Stimulated activated CD4-positive, alpha-beta T cell treated with anti-CD3 and anti-CD28 coated beads, Interleukin-12 subunit alpha, Interleukin-12 subunit beta, amount 100 ng/mL, for 24 hours (primary cell): ENCODE measurements at places on chromosomes 12 and 14.
A peak's percentile ranks its signal among the peaks of the same experiment; 100 is the strongest.

- no peak for DNase-seq
Observed at GRCh38 chr12:68267892-68268396, 14.5 kb upstream of the IL22 start.

- no peak for DNase-seq
Observed at GRCh38 chr12:130523863-130524614, 186.4 kb downstream of the PIWIL1 start.

- no peak for DNase-seq
Observed at GRCh38 chr14:69580009-69580577, 5.4 kb upstream of the CCDC177 start.

DNA sequence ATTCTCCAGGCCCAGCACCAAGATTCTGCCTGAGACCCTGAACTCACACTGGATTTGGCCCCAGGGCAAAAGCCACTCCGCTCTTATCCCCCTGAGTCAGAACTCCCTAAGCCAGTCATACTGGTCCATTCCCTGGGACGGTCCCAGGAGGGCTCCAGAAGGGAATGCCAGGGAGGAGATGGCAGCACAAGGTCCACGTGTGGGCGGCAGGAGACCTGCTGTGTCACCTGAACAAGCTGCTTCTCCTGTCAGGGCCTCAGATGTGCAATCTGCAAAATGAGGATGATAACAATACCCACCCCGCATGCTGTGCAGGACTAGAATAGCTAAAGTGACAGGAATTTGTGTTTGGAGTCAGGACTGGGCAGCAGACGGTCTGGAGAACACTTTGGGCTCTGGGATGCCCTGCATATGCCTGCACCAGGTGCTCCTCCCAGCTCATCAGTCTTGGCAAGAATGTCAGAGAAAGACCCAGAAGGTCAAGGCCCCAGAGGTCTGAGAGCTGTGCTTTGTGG is 40.3 kb downstream of the CMKLR1 start:
- DNase-seq = no peak

GRCh38 chr14:38989922-38990546 is 113.0 kb downstream of the SEC23A start:
- no peak for DNase-seq

DNA sequence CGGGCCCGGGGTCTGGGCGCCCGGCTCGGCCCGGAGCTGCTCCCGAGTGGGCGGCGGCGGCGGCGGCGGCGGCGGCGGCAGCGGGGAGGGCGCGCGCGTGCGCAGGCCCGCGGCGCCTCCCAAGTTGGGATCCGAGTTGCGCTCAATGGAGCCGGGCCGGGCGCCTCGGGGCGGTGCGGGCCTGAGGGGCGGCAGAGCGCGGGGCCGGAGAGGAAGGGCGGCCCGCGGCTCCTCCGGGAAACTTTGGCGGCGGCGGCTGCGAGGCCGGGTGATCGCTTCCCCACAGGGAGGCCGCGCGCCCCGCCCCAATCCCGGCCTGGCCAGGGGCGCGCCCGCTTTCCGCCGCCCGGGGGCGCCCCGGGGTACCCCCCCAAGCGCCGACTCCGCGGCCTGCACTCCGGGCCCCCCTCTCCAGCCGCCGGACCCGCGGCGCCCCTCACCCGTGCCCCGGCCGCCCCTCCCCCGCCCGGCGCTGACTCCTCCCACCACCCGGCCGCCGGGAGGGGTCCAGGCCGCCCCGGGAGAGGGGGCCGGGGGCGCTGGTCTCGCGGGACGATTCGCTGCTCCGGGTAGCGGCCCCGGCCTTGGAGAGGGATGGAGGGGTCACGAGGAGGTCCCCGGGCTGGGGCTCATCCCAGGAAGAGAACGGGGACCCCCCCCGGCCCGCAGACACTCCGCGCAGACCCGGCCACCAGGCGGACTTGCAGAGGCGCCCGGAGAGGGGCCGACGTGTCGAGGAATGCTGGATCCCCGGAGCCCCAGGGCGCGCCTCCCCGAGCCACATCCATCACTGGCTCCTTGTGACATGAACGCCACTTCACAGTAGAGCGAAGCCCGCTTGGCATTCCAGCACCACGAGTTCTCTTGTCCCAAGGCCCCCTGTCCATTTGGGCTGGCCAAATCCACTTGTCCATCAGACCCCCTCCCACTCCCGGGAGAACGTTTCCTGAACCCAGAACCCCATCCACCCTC is at the start of gene RILPL1:
TSS of gene RILPL1 (minus strand) at position 48 of the 972 bp plus-strand sequence. CDS start 237 bp downstream, outside the sequence.
- DNase-seq = peak; percentile 11

DNA sequence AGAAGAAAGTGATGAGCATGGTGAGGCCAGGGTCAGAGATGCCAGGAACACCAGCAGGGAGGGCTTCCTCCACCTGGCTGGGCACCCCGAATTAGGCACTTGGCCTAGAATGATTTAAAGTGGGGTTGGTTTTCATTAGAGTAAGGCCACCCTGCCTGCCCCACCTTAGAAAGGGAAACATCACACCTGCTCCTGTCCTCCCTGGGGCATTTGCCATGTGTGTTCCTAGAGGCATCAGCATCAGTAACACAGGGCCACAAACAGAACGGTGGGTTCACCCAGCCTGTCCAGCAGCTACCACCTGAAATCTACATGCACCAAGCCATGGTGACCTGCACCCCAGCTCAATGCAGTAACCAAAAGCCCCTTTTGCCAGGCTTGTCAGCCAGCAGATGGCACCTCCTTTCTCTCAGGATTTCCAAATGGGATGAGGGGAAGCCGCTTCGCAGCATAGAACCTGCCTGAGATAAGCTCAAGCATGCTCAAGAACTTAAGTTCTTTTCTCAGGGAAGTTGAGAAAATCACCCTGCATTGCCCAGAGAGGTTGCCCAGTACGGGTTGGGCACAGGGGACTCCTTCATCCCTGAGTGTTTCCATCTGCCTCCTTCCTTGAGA is 338.8 kb downstream of the DPF3 start:
- DNase-seq = no peak

- DNase-seq = no peak
Observed at GRCh38 chr14:103699901-103700752, 15.1 kb downstream of the XRCC3 start.

DNA sequence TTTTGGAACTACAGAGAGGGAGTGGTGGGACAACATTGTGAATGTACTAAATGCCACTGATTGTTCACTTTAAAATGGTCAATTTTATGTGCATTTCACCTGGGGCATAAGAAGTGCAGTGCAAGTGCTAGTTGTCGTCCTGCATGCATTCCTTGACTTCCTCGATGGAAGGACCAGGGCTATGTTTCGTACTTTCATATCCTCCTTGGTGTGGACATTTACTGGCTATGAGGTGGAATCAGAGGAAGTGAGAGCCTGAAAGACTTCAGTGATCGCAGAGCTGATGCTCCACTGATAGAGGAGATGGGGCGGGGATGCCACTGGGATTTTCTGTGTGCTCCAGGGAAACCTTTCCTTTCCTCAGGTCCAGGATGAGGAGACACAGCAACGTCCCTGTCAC is 54.1 kb upstream of the DDX11 start:
- no peak for DNase-seq

DNA sequence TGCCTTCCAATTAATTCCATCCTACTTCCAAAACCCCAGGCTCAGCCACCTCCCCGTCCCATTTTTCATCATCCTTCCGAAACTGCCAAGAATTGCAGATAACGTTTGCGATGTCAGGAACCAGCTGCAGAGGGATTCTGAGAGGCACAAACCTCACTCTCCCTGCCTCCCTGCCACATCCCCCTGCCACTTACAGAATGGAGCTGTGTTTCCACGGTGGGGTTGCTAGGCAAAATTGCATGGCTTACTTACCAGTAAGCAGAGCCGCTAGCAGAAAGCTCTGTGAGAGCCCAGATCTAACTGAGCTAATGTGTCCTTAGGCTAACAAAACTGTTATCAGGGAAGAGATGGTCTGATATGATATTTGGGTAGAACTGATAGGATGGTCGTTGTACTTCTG is 127.4 kb downstream of the KCNK10 start:
- DNase-seq = no peak

DNA sequence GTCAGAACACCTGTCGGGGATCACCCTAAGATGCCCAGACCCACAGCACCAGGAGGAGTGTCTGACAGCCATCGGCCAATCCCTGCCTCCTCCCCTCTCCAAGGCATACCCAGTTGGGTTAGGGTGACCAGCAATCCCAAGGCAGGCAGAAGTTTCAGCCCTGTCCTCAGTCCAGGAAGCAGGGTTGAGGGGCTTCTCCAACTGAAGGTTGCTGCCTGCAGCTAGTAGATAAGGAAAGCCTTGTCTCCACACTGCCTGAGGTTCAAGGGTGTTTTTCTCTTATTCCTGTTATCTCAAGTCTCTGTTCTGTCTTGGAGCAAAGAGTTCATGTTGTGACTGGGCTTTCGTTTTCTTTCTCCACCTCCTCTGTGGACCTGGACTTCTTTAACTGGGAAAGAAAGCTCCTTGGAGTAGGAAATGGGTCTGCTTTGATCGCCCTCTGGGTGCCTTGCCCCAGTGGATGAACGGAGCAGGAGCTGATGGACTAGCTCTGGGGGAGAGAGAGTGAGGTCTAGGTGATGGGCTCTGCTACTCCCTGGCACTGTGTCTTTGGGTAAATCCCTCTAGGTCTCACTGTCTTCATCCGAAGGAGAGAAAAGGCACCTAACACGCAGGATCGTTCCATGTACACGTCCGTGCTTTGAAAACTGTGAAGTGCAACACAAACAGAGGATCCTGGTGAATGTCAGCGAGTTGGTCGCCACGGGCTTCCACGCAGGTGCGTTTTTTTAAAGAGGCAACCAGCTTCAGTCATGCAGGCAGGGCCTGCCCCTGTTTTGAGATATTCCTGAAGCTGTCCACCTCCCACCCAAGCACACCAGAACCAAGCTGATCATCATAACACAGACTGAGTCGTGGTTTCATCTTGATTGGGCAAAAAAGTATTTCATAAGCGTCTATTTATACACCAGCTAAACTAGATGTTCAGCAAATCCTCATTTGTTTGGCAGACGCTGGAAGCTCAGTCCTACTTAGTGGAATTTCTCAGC is 52.5 kb upstream of the FOXN3 start:
- DNase-seq = no peak

DNA sequence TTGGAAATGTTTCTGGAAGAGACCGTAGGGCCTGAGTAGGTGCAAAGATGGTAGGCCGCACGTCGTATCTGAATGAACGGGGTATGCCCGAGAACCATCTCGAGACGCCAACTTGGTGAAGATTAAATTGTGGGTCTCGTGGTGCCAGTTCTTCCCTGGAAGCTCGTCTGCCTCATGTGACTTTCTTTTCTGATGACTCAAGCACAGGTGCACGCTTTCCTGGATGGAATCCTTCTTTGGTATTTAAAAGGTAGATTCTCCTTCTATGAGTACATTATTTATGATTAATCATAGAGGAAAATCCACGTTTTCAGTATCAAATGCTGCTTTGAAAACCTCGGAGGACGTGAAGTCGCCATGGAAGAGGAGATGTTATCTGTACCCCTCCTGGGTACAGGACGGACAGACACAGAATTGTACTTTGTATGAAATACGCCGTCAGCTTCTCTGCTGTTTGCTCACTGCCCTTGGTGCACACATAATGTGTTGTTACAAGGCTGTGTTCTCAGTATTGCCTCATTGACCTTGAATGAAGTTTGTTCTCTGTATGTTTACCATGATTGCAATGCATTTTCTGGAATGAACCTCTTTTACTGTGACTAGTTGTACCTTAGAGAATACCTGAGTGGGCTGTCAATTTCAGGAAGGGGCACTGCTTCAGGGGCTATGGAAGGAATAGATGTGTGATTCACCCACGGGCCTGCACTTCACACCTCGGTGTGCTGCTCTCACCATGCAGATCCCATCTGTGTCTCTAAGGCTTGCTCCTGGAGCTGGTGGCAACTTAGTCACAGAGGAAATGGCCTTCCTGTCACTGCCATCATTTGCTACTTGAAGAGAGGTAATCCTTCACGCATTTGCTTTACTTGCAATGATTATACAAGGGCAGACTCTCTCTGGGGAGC is 137.3 kb upstream of the RTL1 start:
- DNase-seq = no peak

DNA sequence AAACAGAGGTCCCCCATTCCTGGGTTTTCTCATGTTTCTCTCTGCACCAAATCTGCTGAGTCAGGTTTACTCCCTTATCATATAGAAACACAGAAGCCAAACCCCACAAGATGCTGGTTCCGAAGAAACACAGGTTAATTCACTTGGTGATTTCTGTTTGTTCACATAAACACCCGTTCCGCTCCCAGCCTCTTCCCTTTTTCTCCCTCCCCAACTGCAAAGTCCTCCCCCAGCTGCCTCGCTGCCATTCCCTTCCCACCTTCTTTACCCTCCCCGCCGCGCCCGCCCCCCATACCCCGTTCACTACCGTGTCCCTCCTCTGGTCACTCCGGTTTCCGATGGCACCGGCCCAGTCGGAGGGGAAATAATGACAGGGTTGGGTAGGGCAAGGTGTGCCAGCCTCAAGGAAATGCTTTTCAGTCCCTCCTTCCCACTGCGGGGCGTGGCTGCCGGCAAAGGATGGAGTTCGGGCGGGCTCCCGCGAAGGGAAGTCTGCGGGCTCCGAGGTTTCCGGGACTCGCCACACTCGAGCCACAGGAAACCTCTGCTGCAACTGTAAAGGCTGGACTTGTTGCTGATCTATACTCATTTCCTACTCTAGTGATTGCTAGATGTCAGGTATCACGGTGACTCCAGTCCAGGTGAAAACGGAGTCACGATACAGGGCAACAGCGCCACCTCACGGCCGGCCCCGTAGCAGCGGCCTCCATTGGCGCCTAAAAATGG is at the start of gene STYK1:
TSS of gene STYK1 (minus strand) at position 394 of the 726 bp plus-strand sequence. CDS start 39,434 bp downstream, outside the sequence.
- peak; percentile 61 for DNase-seq

GRCh38 chr14:32027255-32027939 is 49.7 kb upstream of the ARHGAP5 start:
- DNase-seq = no peak

DNA sequence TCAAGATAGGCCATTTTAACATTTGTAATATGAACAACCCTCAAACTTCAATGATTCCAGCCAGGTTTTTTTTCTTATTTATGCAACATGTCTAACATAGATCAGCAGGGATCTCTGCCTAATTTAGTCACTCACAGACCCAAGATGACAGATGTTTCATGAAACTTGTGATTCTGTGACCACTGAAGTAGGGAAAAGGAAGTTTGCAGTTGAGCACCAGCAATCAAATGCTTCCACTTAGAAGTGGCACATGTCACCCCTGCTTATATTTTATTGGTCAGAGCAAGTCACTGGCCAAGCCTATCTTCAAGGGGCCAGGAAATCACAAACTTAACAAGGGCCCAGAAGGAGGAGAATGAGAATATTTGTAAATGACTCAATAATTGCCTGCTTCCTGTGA is 150.6 kb downstream of the BCAT1 start:
- DNase-seq = no peak

GRCh38 chr14:103209054-103209453 is 85.8 kb downstream of the TNFAIP2 start:
- no peak for DNase-seq

DNA sequence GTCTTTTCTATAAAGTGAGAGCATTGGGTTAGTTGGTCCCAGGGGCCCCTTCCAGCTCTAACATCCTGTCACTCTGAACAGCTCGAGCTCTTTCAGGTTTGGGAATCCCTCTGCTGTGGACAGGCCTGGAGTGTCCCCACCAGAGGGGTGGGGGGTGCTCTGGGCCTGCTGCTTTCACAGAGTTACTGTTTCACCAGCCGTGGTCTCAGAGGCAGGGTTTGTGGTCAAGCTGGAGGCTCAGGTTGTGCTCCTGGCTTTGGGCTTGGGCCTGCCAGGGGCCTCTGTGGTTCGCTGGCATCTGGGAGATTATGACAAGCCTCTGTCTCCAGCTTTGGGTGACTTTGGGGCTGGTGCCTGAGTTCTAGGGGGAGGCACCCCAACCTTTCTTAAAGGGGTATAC is 59.6 kb downstream of the FBXL14 start:
- no peak for DNase-seq

GRCh38 chr14:90815822-90816662 is at the start of gene TTC7B:
TSS of gene TTC7B (minus strand) at chr14:90816430. CDS start at chr14:90816295, 135 bp downstream.
- DNase-seq = no peak
